ENCODE measurements at places on chromosomes 12 and 14. TPM values are rescaled to one million over a fixed set of nuclear protein-coding genes. Genes with fewer than 3 reads are reported as not detected.

DNA sequence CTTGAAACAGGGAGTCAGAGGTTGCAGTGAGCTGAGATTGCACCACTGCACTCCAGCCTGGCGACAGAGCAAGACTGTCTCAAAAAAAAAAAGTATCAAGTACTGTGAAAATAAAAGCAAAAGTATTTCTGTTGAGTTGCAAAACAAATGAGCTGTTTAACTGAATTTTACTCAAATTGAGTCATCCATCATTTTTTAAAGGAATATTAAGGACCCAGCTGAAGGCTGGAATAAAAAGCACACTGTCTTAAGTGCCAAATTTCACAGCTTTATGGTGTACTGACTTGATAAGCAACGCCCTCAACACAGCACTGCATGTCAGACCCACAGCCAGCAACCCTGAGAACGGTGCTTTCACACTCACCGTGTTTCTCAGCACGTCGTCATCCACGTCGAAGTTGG is 57.9 kb downstream of the AMN start:
- H3K4me1 ChIP-seq = no peaks in the 10 kb centered on the region
- H3K36me3 ChIP-seq = peaks cover 33% of the 10 kb centered on the region
- no peaks in the 10 kb centered on the region for H3K27me3 ChIP-seq
- H3K4me3 ChIP-seq = no peak overlapping the region
- H3K27ac ChIP-seq = no peak overlapping the region

GRCh38 chr14:69439521-69440270 is 41.2 kb downstream of the SLC39A9 start:
- peaks cover 15% of the 10 kb centered on the region for H3K36me3 ChIP-seq
- H3K4me3 ChIP-seq = no peak overlapping the region
- no peak for DNase-seq
- no peaks in the 10 kb centered on the region for H3K27me3 ChIP-seq
- H3K27ac ChIP-seq = no peak overlapping the region

DNA sequence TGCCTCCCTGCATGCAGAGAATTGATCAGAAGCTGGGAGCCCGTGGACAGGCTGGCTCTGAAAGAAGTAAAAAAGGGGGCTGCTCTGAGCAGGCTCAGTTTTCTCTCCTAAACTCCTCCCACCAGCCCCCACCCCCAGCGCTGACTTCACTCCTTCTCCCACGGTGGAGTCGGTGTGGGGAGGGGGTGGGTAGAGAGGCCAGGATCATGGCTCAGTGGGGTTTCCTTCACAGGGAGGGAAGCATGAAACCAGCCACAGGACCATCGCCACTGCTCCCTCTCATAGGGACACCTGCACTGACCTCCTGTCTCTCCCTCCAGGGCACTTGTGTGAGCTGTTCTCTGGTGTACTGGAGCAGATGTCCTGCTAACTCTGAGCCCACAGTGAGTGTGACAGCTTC is 78.9 kb downstream of the STAB2 start:
- no peaks in the 10 kb centered on the region for H3K4me1 ChIP-seq
- DNase-seq = no peak
- H3K36me3 ChIP-seq = no peaks in the 10 kb centered on the region
- no peak overlapping the region for H3K27ac ChIP-seq
- H3K27me3 ChIP-seq = peaks cover 61% of the 10 kb centered on the region

DNA sequence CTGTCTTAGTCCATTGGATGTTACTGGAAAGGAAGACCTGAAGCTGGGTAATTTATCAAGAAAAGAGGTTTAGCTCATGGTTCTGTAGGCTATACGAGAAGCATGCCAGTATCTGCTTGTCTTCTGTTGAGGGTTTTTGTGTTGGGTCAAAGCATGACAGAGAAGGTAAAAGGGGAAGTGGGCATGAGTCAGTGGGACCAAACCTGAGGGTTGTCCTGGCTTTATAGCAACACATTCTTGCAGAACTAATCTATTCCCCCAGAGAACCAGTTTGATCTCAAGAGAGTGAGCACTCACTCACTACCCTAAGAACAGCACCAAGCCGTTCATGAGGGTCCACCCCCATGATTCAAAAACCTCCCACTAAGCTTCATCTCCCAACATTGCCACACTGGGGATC is 19.0 kb upstream of the KRAS start:
- no peaks in the 10 kb centered on the region for H3K27me3 ChIP-seq
- H3K4me1 ChIP-seq = no peaks in the 10 kb centered on the region
- DNase-seq = no peak
- H3K27ac ChIP-seq = no peak overlapping the region

- peaks cover 22% of the 10 kb centered on the region for H3K4me1 ChIP-seq
- H3K4me3 ChIP-seq = no peak overlapping the region
- H3K36me3 ChIP-seq = no peaks in the 10 kb centered on the region
- no peak overlapping the region for H3K27ac ChIP-seq
Observed at GRCh38 chr12:88328090-88328489, 186.0 kb downstream of the TMTC3 start.

DNA sequence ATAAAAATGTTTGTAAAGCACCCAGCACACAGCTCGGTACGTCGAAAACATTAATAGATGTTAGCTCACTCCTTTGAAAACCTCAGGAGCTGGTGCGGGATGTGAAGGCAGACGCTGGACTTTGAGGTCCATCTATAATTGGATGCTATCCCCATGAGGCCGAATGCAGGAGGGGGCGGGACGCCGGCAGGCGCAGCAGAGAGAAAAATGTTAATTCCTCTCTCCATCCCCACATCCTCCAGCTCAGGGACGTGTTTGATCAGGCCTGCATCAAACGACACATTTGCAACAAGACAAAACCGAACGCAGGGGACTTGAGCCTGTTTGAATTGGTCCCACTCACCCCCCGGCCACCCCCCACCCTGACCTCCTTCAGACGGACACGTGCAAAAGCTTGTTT is 231.0 kb downstream of the RBM19 start:
- no peak overlapping the region for H3K4me3 ChIP-seq
- DNase-seq = no peak
- no peaks in the 10 kb centered on the region for H3K4me1 ChIP-seq
- H3K36me3 ChIP-seq = no peaks in the 10 kb centered on the region
- no peak overlapping the region for H3K27ac ChIP-seq

- no peak overlapping the region for H3K4me3 ChIP-seq
- peaks cover 22% of the 10 kb centered on the region for H3K4me1 ChIP-seq
- H3K27me3 ChIP-seq = no peaks in the 10 kb centered on the region
- peak; percentile 85 for DNase-seq
Observed at GRCh38 chr12:12469386-12469785, 93.3 kb downstream of the DUSP16 start.

GRCh38 chr14:65849558-65849957 is 437.0 kb downstream of the FUT8 start:
- no peak overlapping the region for H3K4me3 ChIP-seq
- H3K27me3 ChIP-seq = peaks cover 25% of the 10 kb centered on the region
- no peaks in the 10 kb centered on the region for H3K36me3 ChIP-seq
- no peak overlapping the region for H3K27ac ChIP-seq

- no peaks in the 10 kb centered on the region for H3K4me1 ChIP-seq
- peaks cover 20% of the 10 kb centered on the region for H3K27me3 ChIP-seq
- no peak overlapping the region for H3K4me3 ChIP-seq
- no peak for DNase-seq
- H3K36me3 ChIP-seq = no peaks in the 10 kb centered on the region
Observed at GRCh38 chr12:130111965-130112496, 50.2 kb upstream of the FZD10 start.

- peak; percentile 50 for DNase-seq
- no peaks in the 10 kb centered on the region for H3K27me3 ChIP-seq
- no peaks in the 10 kb centered on the region for H3K36me3 ChIP-seq
- peak overlapping the region; percentile 75 for H3K4me3 ChIP-seq
- no peak overlapping the region for H3K27ac ChIP-seq
Observed at GRCh38 chr14:64465831-64466554, 694 bp downstream of the AKAP5 start.

DNA sequence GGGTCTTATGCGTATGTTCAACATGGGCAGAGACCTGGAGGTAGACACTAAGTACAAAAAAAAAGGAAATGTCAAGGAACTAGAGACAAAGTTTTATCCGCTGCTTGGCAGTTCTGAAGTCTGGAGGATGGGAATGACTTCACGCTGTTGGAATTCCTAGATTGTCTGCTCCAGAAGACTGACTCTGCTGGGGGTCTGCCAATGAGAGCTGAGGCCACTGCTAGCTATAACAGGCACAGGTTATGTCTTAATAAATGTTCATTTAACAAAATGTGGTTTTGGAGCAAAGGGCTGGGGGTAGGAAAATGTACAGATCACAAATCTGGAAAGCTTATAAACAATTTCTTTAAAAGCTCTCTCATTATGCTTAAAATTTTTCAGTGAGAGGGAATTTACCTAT is 5.9 kb downstream of the RNASE8 start:
- H3K27me3 ChIP-seq = peaks cover 60% of the 10 kb centered on the region
- peak; percentile 43 for DNase-seq
- no peaks in the 10 kb centered on the region for H3K4me1 ChIP-seq
- no peak overlapping the region for H3K4me3 ChIP-seq

- H3K27ac ChIP-seq = no peak overlapping the region
- no peak for DNase-seq
- no peaks in the 10 kb centered on the region for H3K36me3 ChIP-seq
Observed at GRCh38 chr14:99300190-99300589, 28.2 kb upstream of the BCL11B start.

DNA sequence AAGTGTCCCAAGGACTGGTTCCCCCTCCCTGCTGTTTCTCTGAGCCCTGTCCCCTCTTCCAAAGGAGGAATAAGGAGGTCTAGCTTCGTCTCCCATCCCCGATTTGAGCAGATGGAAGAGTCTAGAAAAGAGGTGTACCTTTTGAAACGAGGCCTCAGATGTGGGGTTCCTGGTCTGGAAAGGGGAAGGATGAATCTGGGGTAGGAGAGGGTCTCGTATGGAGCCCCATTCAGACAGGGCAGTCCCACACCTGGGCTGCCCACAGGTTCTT is 13.3 kb downstream of the MEG3 start:
- no peaks in the 10 kb centered on the region for H3K36me3 ChIP-seq
- peaks cover 12% of the 10 kb centered on the region for H3K27me3 ChIP-seq
- H3K4me1 ChIP-seq = no peaks in the 10 kb centered on the region
- H3K27ac ChIP-seq = no peak overlapping the region
- DNase-seq = no peak
- no peak overlapping the region for H3K4me3 ChIP-seq

- H3K27me3 ChIP-seq = no peaks in the 10 kb centered on the region
- H3K4me3 ChIP-seq = no peak overlapping the region
- H3K4me1 ChIP-seq = no peaks in the 10 kb centered on the region
- no peak overlapping the region for H3K27ac ChIP-seq
- H3K36me3 ChIP-seq = no peaks in the 10 kb centered on the region
- DNase-seq = no peak
Observed at GRCh38 chr12:88266806-88267360, 124.8 kb downstream of the TMTC3 start.

GRCh38 chr14:82080370-82080769 is 546.7 kb upstream of the SEL1L start:
- H3K27me3 ChIP-seq = no peaks in the 10 kb centered on the region
- no peaks in the 10 kb centered on the region for H3K4me1 ChIP-seq
- no peaks in the 10 kb centered on the region for H3K36me3 ChIP-seq
- DNase-seq = no peak
- no peak overlapping the region for H3K4me3 ChIP-seq

DNA sequence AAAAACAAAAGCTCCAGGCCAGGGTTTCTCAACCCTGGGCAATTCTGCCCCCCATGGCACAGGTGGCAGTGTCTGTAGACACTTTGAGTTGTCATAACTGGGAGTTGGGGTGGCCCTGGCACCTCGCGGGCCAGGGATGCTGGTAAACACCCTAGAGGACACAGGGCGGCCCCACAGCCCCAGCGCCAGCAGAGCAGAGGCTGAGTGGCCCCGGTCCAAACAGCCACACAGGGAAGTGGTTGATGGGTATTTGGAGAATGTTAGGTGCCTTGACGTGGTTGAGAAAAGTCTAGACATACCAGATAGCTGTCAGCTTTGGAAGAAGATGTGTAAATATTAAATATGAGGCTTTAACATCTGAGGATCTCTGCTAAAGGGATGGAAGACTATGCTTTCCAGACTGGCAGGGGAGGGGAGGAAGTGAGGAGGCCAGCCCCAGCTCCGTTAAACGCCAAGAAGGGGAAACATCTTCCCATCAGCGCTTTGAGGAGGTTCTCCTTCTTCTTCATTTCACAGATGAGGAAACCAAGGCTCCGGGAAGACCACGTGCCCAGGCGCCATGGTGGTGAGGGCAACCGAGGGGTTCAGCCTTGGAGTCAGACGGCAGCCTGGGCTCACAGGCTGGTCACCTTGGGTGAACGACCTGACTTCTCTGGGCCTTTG is 103.7 kb downstream of the SCARB1 start:
- DNase-seq = no peak
- H3K4me1 ChIP-seq = no peaks in the 10 kb centered on the region
- H3K27me3 ChIP-seq = no peaks in the 10 kb centered on the region
- no peak overlapping the region for H3K4me3 ChIP-seq
- no peak overlapping the region for H3K27ac ChIP-seq

DNA sequence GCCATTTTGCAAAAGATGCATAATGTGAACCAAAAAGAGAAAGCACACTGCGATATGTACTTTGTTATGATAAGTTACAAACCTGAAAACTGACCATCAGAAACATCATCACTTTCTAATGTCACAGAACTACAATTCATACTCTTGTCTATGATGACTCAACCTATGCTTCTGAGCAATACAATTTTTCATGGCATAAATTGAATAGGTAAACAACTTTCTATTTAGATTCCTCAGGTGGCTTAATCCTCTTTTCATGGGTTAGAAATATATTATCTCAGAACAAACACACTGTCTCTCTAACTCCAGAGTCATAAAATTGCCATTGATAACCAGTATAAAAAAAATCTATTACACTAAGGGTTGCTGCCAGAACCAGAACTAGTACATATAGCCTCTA is 1715.0 kb upstream of the FLRT2 start:
- H3K27me3 ChIP-seq = no peaks in the 10 kb centered on the region
- H3K4me1 ChIP-seq = peaks cover 6% of the 10 kb centered on the region

DNA sequence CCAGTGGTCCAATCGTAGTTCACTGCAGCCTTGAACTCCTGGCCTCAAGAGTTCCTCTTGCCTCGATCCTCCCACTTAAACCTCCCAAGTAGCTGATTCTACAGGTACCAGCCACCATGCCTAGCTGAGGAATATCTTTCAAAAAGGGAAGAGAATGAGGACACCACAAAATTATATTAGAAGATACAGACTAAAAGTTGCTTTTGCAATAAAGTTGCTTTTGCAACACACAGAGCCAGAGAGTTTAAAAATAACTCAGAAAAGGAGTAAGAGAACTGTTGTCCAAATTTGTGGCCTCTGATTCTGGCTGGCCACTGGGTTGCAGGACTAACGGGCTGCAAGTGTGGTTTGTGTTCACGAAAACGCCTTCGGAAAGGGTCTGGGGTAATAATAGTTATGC is 19.8 kb downstream of the TMEM253 start:
- 0 out of 2 replicates have a peak, but pooled peaks cover 4% of the 10 kb centered on the region for H3K4me1 ChIP-seq
- no peak for DNase-seq
- H3K27ac ChIP-seq = no peak overlapping the region
- H3K4me3 ChIP-seq = no peak overlapping the region
- H3K27me3 ChIP-seq = peaks cover 26% of the 10 kb centered on the region

Gene CCDC196
- total RNA-seq = not detected

Gene KLRK1
- total RNA-seq = not detected

All from PC-3 (cell line).